Testis (tissue), 5 donors: ENCODE measurements at places on chromosomes 13 and 19. TPM values are rescaled to one million over a fixed set of nuclear protein-coding genes. Genes with fewer than 3 reads are reported as not detected.

The F10 gene
- 19.9 TPM for total RNA-seq

The CGB8 gene
- total RNA-seq: 0.43 TPM

The TMEM238 gene
- 6.4 TPM for total RNA-seq

The RAB3D gene
- 9.8 TPM for total RNA-seq

The CYP4F2 gene
- 4.1 TPM for total RNA-seq
